ENCODE measurements at places on chromosomes 2 and 18.

DNA sequence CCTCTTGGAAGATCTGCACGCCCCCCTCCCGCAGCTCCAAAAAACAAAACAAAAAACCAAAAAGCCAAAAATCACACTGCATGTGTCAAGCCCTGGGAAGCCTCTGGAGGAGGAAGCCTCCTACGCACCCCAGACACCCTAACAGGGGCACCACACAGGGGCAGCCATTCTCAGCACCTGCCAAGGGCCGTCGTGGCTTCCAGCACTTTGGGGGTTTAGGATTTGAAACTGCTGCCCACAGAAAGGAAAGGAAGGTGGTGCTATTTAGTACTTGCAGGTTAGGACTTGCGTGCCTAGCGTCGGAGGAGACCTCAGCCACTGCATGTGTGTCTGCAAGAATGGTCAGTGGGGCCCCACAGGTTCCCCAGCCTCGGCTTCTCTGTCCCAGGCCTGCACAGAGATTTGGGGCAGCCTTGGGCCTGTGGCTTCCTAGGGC lies 419 bp upstream of the GPR55 start:
- DNase-seq = no peak

DNA sequence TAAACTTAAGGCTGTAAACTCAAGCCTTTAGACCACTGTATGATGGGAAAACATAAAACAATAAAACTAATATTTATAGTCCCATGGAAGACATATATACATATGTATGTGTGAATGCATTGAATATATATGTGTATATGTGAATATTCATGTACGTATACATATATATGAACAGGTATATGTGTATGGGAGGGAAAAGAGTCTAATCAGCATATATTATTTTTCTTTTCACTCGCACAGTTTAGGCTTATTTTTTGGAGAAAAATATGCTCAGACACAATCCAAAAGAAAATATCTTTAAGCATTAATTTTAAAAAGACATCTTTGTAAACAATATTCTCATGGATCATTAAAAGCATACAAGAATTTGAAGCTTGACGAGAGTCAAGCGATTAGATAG lies 22.7 kb downstream of the COL4A4 start:
- no peak for DNase-seq

DNA sequence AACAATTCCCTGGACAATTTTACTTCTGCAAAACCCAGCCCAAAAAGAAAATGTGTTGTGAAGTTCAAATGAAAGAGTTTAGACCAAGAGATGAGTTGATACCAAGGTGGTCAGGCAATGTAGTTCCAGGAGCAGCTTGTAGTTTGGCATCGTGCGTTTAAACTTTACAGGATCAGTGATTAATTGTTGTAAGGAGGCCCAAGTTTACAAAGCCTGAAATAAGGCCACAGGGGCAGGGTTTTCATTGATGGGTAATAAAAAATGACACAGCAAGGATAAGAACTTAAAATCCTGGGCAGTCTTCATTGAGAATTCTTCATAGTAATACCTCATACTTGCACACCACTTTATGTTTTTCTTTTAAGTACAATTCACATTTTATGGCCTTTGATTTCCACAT lies 463.9 kb upstream of the HNRNPA3 start:
- DNase-seq = no peak

GRCh38 chr2:31246184-31246852 lies 12.4 kb downstream of the EHD3 start:
- DNase-seq = no peak

DNA sequence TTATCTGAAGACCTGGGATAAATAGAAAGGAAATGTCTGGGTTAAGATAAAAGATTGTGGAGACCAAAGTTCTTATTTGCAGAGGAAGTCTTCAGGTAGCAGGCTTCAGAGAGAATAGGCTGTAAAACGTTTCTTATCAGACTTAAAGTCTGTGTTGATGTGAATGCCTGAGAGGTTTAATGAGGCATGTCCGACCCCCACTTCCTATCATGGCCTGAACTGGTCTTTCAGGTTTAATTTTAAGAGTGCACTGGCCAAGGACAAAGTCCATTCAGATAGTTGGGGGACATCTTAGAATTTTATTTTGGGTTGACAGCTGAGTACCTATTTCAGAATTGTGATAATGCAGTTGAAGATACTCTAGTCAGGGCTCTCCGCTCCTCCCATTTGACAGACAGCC lies 92.1 kb downstream of the ATL2 start:
- no peak for DNase-seq

GRCh38 chr2:83696838-83697237 lies 762.2 kb downstream of the SUCLG1 start:
- no peak for DNase-seq

DNA sequence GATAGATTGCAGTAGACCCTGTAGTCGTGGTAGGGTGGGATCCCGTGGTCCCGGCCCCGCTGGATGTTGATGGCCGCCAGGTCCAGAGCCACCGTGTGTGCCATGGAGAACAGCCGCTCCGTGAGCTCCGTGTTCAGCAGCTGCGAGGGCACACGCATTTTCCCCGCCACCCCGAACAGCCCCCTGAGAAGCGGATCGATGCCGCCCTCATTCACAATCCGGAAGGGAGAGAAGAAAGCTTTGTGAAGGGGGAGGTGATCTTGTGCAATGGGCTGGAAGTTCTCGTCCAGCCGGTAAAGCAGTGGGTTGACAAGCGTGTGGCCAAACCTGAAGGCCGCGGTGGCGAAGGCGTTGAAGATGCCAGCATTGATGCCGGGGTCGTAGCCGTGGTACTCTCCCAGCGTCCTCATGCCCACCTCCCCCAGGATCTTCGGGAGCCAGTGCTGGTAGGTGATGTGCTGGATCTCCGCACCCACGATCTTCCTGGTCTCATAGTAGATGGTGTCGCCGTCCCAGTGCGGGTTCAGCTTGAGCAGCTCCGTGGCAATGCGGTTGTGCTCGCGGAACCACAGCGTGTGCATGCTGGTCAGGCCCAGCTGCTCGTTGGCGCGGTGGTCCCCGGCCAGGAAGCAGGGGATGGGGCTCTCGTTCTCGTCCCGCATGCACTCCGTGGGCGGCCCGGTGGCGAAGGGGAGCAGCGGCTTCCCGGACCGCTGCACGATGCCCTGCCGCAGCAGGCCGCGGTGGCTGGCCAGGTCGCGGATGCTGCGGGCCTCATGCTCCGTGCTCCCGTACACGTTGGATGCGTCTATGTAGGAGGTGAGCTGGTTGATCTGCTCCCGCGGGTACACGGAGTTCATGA lies 95.8 kb downstream of the PXDN start:
- DNase-seq = no peak

- DNase-seq = no peak
These were observed 22.0 kb downstream of the HNMT start for GRCh38 chr2:137986268-137986667.

DNA sequence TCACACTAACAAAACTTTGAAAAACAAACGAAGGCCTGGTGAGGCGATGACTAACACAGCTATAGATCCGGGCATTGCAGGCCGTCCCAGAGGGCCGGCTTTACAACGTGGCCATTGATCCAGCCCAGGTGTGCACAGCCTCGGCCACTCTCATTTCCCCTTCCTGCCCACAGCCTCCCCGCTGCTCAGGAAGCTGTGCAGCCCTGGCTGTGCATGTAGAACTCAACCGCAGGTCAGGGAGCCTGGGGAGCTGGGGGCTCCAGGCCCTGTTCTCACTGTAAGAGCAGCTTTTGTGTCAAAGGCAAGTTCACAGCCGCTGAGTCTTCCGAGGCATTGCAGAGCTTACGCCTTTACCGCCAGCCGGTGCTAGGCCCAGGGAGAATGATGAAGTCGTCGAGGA lies 87.2 kb downstream of the LONRF2 start:
- DNase-seq = no peak
